Kidney tubule cell (primary cell): ENCODE measurements at places on chromosomes 11 and 22.
A peak's percentile ranks its signal among the peaks of the same experiment; 100 is the strongest.

- DNase-seq, result no peak
These were observed 24.4 kb upstream of the TOLLIP start for GRCh38 chr11:1333860-1334259.

- DNase-seq, result no peak
These were observed 498.3 kb downstream of the CNTN5 start for GRCh38 chr11:99519095-99519494.

DNA sequence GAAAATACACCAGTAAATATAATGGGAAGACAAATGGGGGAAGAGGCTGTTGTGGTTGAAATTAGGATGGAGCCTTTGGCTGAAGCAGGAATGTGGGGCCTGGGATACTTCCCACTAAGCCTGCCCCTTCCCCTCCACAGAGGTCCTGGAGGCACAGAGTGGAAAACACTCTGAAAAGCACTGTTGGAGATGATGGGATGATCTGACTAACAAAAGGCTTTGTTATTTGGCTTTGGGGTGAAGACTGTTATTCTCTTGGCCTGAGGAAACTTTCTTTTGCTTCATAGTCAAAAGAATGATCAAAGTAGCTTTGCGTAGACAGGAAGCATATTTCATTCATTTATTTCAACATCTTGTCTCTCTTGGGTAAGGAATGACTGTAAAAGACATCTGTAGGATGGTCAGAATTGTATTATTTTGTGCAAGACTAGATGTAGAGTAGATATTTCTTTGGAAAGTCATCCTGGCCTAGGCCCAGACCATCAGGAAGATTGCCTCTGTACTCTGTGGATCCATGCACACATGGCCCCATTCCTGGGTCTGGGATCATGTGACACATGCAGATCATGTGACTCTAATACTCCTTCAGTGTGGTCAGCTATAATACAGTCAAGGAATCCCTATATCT lies 111.4 kb downstream of the SPON1 start:
- no peak for DNase-seq

DNA sequence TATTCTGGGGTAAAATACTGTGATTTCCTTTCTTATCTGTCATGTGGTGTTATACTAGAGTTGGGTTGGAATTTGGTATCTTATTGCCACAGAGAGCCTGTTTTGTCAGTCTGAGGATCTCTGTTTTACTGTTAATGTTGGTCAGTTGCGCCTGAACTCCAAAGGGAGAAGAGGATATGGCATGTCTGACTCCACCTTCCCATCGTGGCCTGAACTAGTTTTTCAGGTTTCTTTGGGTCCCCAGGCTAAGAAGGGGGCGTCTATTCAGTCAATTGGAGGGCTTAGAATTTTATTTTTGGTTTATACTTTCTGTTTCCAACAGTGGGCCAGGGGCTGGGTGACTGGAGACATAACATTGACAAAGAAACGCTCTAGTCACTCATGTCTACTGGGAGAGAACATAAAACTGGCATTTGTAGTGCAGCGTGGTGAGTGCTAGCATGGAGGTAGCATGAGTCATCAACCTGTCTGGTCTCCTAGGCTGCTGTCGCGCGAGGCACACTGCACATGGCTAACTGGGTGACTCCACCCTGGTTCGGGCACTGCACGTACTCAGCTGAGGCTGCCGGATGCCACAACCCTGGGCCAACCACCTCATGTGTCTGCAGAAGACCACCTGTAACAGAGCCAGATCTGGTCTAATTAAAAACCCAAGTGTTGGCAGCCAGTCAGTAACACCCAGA lies 120.1 kb upstream of the OR9Q1 start:
- peak; percentile 97 for DNase-seq

DNA sequence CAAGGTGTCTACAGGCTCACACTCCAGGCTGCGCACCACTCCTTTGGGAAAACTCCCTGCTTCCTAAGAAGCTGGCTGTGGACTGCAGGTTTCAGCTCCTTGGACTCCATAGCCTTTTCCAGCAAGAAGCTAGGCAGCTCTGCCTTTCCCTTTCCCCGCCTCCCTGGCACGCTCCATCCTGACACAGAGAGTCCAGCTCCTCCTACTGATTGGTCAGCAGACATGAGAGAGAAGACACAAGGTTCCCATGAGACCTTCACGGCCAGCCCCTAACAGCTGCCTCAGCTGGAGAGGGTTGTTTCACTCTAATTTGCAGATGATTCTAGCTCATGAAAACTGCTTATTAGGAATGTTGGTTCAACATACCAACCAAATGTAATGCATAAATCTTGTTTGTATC lies 27.6 kb downstream of the TENM4 start:
- peak; percentile 76 for DNase-seq
